ENCODE measurements at places on chromosomes 4 and X. TPM values are rescaled to one million over a fixed set of nuclear protein-coding genes. Genes with fewer than 3 reads are reported as not detected.

Gene NUDT11
- 12.7 TPM for total RNA-seq

Gene ODAPH
- total RNA-seq: 55.3 TPM

Gene RTL5
- total RNA-seq: 13.2 TPM

Gene CENPVL1
- 0.25 TPM for total RNA-seq

Gene CXXC4
- 10.6 TPM for total RNA-seq

Gene PGAM4
- not detected for total RNA-seq

Gene SHISA3
- total RNA-seq: not detected

Gene HTR2C
- total RNA-seq: not detected

Gene ASB9
- 0.27 TPM for total RNA-seq

Gene CWH43
- total RNA-seq: not detected

Gene VMA21
- total RNA-seq: 36.7 TPM

Gene IQSEC2
- total RNA-seq: 9.2 TPM

Gene SHROOM4
- 7.0 TPM for total RNA-seq

Gene CTAG1B
- not detected for total RNA-seq

Gene ODAM
- not detected for total RNA-seq

Gene CDKN2AIP
- 11.6 TPM for total RNA-seq

Gene DSPP
- total RNA-seq: not detected

Gene CPLX1
- 1.9 TPM for total RNA-seq

Gene CTAG2
- not detected for total RNA-seq

Gene CDS1
- total RNA-seq: 3.8 TPM

Gene KCND1
- 5.6 TPM for total RNA-seq

Gene RRH
- total RNA-seq: 0.25 TPM

Gene AFF2
- total RNA-seq: 8.9 TPM

Gene SOWAHB
- 6.8 TPM for total RNA-seq

Gene PCDH19
- total RNA-seq: 14.9 TPM

Gene SSX4B
- total RNA-seq: not detected

Gene CSAG1
- 1.2 TPM for total RNA-seq

Gene REPS2
- total RNA-seq: 1.2 TPM

Gene SPATA18
- 19.0 TPM for total RNA-seq

Gene IL21
- total RNA-seq: not detected

Gene XKRX
- total RNA-seq: not detected

Gene TMSB15B
- total RNA-seq: 6.3 TPM

Gene LRIT3
- total RNA-seq: 0.11 TPM

Gene SOX3
- total RNA-seq: 0.98 TPM

Gene F8A2
- total RNA-seq: not detected

Gene ARHGAP36
- total RNA-seq: not detected

Gene ADH1B
- not detected for total RNA-seq

Gene SSX2
- not detected for total RNA-seq

Gene GAGE1
- total RNA-seq: not detected

Gene IBSP
- total RNA-seq: not detected

Gene CYLC1
- not detected for total RNA-seq

Gene PAK3
- 13.7 TPM for total RNA-seq

Gene IL3RA
- total RNA-seq: not detected

Gene NAP1L3
- 10.8 TPM for total RNA-seq

Gene HMX1
- not detected for total RNA-seq

Gene SLC6A14
- not detected for total RNA-seq

Gene FREM3
- total RNA-seq: not detected

Gene LGI2
- total RNA-seq: 0.27 TPM

Gene CYTL1
- 9.6 TPM for total RNA-seq

Gene C4orf50
- 0.17 TPM for total RNA-seq

Gene SMIM43
- total RNA-seq: not detected

Gene RAB39B
- 1.5 TPM for total RNA-seq

Gene FAT1
- total RNA-seq: 590 TPM

Gene ACOT9
- total RNA-seq: 55.7 TPM

Gene ERCC6L
- total RNA-seq: 0.55 TPM

Data from astrocyte (in vitro differentiated cells and primary cell).